ENCODE measurements at places on chromosomes 11 and 22. TPM values are rescaled to one million over a fixed set of nuclear protein-coding genes. Genes with fewer than 3 reads are reported as not detected.

C1QTNF5 gene
- 43.9 TPM for total RNA-seq

KCNJ5 gene
- total RNA-seq, result 0.30 TPM

MIAT gene
- 0.66 TPM for total RNA-seq

ME3 gene
- total RNA-seq, result 30.8 TPM

IFITM10 gene
- total RNA-seq, result 5.9 TPM

CTSW gene
- total RNA-seq, result not detected

DTX4 gene
- total RNA-seq, result 34.5 TPM

SLC1A2 gene
- total RNA-seq, result 0.22 TPM

NECTIN1 gene
- 13.3 TPM for total RNA-seq

C11orf87 gene
- total RNA-seq, result not detected

RHBDD3 gene
- 23.1 TPM for total RNA-seq

SCGB1D2 gene
- not detected for total RNA-seq

GRCh38 chr22:46473896-46474557 lies 63.4 kb downstream of the CELSR1 start:
- H3K4me3 ChIP-seq, result no peak overlapping the region
- no peak for DNase-seq
- H3K36me3 ChIP-seq, result no peaks in the 10 kb centered on the region
- no peaks in the 10 kb centered on the region for H3K4me1 ChIP-seq

- no peaks in the 10 kb centered on the region for H3K36me3 ChIP-seq
- no peak for DNase-seq
- H3K4me3 ChIP-seq, result no peak overlapping the region
- H3K4me1 ChIP-seq, result no peaks in the 10 kb centered on the region
- peak overlapping the region; percentile 41 for H3K27ac ChIP-seq
- H3K27me3 ChIP-seq, result peaks cover 3% of the 10 kb centered on the region
These were observed 110.5 kb downstream of the ZNF280B start for GRCh38 chr22:22397875-22398524.

DNA sequence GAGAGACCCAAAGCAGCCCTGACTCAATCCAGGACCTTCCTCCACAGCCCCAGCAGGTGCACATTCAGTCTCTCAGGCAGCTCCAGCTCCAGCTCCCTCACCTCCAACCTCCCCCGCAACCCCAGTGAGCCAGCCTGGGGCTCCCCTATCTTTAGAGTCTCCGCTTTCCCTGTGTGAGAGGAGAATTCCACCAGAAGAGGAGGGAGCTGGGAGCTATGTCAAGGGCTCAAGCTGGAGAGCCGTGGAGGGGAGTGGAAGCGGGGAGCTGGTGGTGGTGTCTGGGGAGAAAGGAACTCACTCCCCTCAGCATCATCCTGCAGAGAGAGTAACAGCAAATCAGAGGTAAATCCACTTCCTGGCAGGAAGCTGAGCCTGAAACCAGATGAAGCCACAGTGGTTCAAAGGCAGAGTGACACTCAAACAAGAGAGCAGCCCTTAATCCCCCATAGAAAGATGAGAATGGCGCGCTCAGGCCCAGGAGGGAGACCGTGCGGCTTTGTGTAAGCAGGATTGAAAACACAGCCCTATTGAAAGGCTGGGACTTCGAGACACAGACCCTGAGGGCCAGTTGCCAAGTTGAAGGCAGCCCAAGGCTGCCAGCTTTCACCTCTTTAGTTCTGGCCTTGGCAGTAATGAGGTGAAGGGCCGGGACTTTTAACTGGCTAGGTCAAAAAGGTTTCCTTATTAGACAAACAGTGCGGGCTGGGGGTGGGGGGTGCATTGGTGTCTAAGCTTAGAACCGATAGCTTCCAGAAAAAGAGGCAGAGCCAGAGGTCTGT lies 21.4 kb upstream of the CDON start:
- H3K27ac ChIP-seq, result peak overlapping the region; percentile 1
- H3K27me3 ChIP-seq, result no peaks in the 10 kb centered on the region
- DNase-seq, result no peak

DNA sequence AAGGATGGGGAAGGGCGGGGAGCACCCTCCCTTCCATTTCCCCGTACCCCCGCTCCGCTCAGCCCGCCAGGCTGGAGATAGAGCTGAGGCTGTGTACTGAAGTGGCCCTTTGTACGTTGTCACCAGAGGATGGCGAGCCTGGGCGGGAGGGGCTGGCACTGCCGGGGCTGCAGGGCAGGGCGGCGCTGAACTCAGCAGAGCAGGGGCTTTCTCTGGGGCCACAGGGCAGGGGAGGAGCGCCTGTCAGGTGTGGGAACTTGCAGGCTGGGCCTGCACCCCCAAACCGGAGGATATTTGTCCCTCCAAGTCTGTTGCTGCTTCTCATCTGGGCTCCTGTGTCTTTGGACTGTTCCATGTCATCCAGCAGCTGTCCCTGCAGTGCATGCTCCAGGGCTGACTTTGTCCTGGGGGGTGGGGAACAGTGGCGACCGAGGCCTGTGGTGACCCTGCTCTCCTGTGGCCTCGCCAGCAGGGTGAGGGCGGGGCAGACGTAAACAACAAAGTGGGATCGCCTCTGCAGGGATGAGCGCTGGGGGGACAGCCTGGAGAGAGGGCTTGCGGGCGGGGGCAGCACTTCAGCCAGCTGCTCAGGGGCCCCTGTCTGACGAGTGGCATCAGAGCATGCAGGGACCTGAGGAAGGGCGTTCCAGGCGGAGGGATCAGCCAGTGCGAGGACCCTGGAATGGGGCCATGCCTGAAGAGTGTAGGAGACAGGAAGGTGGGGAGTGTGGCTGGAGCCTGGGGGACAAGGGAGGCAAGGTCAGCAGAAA lies 13.1 kb downstream of the MGAT3 start:
- H3K27me3 ChIP-seq, result no peaks in the 10 kb centered on the region
- peak overlapping the region; percentile 95 for H3K27ac ChIP-seq
- peaks cover 87% of the 10 kb centered on the region for H3K4me1 ChIP-seq
- no peak for DNase-seq
- no peaks in the 10 kb centered on the region for H3K36me3 ChIP-seq
- no peak overlapping the region for H3K4me3 ChIP-seq

- no peak overlapping the region for H3K4me3 ChIP-seq
- H3K36me3 ChIP-seq, result no peaks in the 10 kb centered on the region
- no peak for DNase-seq
- H3K27ac ChIP-seq, result peak overlapping the region; percentile 0
These were observed 39.3 kb upstream of the APLNR start for GRCh38 chr11:57276169-57276970.

- H3K4me1 ChIP-seq, result no peaks in the 10 kb centered on the region
- H3K4me3 ChIP-seq, result no peak overlapping the region
- H3K27ac ChIP-seq, result no peak overlapping the region
- H3K27me3 ChIP-seq, result no peaks in the 10 kb centered on the region
- H3K36me3 ChIP-seq, result no peaks in the 10 kb centered on the region
These were observed 256.5 kb downstream of the CNTN5 start for GRCh38 chr11:99277281-99277680.

DNA sequence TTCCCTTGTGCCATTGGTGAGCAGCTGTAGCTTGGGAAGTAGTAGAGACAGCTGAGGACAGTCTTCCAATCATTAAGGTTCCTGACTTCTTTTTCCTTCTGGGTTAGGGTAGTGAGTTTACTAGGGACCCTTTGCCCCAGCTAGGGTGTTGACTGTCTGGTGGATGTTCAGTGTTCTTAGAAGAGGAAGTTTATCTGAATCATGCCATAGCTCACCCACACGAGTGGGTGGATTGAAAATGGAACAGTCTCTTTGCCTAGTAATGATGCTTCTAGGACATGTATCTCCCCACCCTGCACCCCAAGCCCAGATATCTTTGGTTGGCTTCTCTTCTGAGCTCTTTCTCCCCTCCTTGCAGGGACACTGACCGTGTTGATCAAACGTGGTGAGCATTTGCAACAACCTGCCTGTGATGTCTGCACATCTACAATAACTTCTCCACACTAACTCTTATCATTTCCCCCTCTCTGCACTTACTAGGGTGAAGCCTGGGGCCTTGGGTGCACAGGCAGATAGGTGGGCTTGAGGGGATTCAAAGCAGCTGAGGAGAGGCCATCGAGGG lies 57.1 kb upstream of the HORMAD2 start:
- no peak overlapping the region for H3K4me3 ChIP-seq
- no peak overlapping the region for H3K27ac ChIP-seq
- DNase-seq, result no peak
- H3K4me1 ChIP-seq, result peaks cover 15% of the 10 kb centered on the region

GRCh38 chr11:47438721-47439120 lies 10.2 kb downstream of the RAPSN start:
- H3K4me1 ChIP-seq, result no peaks in the 10 kb centered on the region
- H3K27ac ChIP-seq, result no peak overlapping the region
- no peaks in the 10 kb centered on the region for H3K27me3 ChIP-seq
- no peaks in the 10 kb centered on the region for H3K36me3 ChIP-seq
- no peak for DNase-seq

- H3K36me3 ChIP-seq, result no peaks in the 10 kb centered on the region
- H3K4me3 ChIP-seq, result no peak overlapping the region
- no peaks in the 10 kb centered on the region for H3K27me3 ChIP-seq
- no peak overlapping the region for H3K27ac ChIP-seq
- no peaks in the 10 kb centered on the region for H3K4me1 ChIP-seq
These were observed 317.4 kb downstream of the C11orf87 start for GRCh38 chr11:109739379-109739778.

- DNase-seq, result no peak
- no peak overlapping the region for H3K27ac ChIP-seq
- no peaks in the 10 kb centered on the region for H3K27me3 ChIP-seq
- H3K36me3 ChIP-seq, result no peaks in the 10 kb centered on the region
These were observed 259.2 kb upstream of the SORL1-AS1 start for GRCh38 chr11:121711939-121712338.

DNA sequence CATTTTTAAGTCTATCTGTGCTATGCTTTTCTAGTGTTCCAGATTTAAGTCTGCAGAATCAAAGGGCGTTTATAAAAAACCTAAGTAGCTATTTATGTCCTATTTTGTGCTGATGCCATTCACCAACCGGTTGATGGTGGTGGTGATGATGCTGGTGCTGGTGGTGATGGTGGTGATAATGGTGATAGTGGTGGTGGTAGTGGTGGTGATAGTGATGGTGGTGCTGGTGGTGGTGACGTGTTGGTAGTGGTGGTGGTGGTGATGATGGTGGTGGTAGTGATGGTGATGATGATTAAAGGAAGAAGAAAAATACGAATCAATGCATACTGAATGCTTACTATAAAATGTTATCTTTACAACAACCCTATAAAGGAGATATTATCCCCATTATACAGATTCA lies 178.2 kb downstream of the OPCML start:
- H3K36me3 ChIP-seq, result no peaks in the 10 kb centered on the region
- H3K4me3 ChIP-seq, result no peak overlapping the region
- no peaks in the 10 kb centered on the region for H3K27me3 ChIP-seq
- H3K4me1 ChIP-seq, result no peaks in the 10 kb centered on the region

- no peaks in the 10 kb centered on the region for H3K36me3 ChIP-seq
- no peak for DNase-seq
- H3K27ac ChIP-seq, result no peak overlapping the region
- no peaks in the 10 kb centered on the region for H3K4me1 ChIP-seq
These were observed 17.5 kb downstream of the WT1 start for GRCh38 chr11:32417806-32418205.

DNA sequence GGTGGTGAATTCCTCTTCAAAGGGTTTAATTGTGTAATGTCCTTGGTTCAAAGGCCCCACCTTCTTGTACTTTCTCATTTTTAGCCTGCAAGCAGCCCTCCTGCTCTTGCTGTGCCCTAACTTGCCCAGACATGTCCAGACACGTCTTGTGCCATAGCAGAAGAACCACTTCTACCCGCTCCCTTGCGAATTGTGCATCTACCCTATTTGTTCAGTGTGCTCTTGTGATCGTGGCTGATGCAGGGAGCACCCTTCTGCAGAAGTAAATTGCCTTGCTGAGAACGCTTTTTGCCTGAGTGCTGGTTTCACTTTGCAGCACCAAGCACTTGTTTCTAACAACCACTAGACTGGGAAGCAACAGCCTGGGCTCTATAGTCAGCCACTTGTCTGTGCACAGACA lies 249.4 kb downstream of the SBF2 start:
- H3K27me3 ChIP-seq, result no peaks in the 10 kb centered on the region
- no peaks in the 10 kb centered on the region for H3K4me1 ChIP-seq
- no peak overlapping the region for H3K27ac ChIP-seq
- no peak for DNase-seq

DNA sequence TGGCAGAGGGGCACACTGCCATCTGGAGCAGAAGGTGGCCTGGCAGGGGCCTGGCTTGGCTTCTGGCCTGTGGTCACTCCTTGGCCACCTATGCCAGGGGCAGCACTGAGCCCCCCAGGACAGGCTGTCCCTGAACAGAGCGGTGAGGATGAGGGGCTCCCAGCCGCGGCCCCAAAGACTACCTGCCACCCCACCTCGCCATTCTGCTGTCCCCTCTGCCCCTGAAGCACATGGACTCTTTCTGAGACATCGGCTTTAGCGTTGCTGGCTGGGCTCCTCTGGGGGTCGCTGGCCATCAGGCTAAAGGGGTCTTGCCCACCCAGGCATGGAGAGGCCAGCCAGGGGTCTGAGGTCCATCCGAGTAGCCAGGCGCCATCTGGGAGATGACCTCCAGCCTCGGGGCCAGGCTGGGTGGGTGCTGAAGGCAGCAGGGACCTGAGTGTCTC lies 87.8 kb downstream of the WNT7B start:
- no peak overlapping the region for H3K27ac ChIP-seq
- no peak overlapping the region for H3K4me3 ChIP-seq
- DNase-seq, result no peak
- H3K27me3 ChIP-seq, result peaks cover 68% of the 10 kb centered on the region

DNA sequence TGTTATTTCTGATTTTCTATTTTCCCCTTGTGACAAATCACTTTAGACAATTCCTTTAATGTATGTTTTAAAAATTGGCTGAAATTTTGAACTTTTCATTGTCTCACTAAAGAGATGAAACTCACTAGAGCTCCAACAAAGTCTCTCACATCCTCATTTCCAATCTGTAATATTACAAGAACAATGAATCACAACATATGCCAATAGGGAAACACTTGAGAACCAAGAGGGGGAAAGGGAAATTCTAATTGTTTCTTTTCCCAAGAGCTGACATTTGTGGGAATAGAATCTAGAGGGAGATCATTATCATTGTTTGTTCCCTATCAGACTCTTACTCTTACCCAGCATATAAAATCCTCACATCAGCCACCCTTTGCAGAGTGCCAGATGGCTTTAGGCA lies 28.2 kb downstream of the OR10D3 start:
- H3K36me3 ChIP-seq, result no peaks in the 10 kb centered on the region
- no peaks in the 10 kb centered on the region for H3K4me1 ChIP-seq
- H3K4me3 ChIP-seq, result no peak overlapping the region
- no peak overlapping the region for H3K27ac ChIP-seq
- no peaks in the 10 kb centered on the region for H3K27me3 ChIP-seq

DNA sequence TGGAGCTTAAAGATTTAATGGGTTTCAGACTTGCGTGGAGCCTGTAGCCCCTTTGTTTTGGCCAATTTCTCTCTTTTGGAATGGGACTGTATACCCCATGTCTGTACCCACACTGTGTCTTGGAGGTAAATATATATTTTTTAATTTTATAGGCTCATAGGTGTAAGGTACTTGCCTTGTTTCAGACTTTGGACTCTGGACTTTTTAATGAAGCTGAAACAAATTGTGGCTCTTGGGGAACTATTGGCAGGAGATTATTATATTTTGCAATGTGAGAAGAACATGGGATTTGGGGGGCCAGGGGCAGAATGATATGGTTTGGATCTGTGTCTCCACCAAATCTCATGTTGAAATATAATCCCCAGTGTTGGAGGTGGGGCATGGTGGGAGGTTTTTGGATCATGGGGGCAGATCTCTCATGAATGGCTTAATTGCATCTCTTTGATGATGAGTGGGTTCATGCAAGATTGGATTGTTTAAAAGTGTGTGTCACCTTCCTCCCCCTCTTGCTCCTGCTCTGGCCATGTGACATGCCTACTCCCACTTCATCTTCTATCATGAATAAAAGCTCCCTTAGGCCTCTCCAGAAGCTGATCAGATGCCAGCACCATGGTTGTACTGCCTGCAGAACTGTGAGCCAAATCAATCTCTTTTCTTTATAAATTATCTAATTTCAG lies 74.1 kb upstream of the ARHGAP20 start:
- no peak overlapping the region for H3K4me3 ChIP-seq
- DNase-seq, result no peak
- H3K27me3 ChIP-seq, result no peaks in the 10 kb centered on the region
- H3K4me1 ChIP-seq, result no peaks in the 10 kb centered on the region
- H3K36me3 ChIP-seq, result no peaks in the 10 kb centered on the region
- H3K27ac ChIP-seq, result no peak overlapping the region

All from tibial nerve (tissue), 4 donors.